ENCODE measurements at places on chromosomes 7 and 10. TPM values are rescaled to one million over a fixed set of nuclear protein-coding genes. Genes with fewer than 3 reads are reported as not detected.

- no peaks in the 10 kb centered on the region for H3K4me1 ChIP-seq
- peaks cover 30% of the 10 kb centered on the region for H3K36me3 ChIP-seq
- H3K4me3 ChIP-seq, result no peak overlapping the region
- no peaks in the 10 kb centered on the region for H3K27me3 ChIP-seq
- no peak for DNase-seq
Measured at GRCh38 chr10:5748394-5748803, 63.8 kb downstream of the TASOR2 start.

GRCh38 chr7:24905996-24906770 lies 73.8 kb downstream of the OSBPL3 start:
- no peaks in the 10 kb centered on the region for H3K36me3 ChIP-seq
- H3K4me1 ChIP-seq, result peaks cover 60% of the 10 kb centered on the region
- no peak overlapping the region for H3K27ac ChIP-seq
- no peak overlapping the region for H3K4me3 ChIP-seq

DNA sequence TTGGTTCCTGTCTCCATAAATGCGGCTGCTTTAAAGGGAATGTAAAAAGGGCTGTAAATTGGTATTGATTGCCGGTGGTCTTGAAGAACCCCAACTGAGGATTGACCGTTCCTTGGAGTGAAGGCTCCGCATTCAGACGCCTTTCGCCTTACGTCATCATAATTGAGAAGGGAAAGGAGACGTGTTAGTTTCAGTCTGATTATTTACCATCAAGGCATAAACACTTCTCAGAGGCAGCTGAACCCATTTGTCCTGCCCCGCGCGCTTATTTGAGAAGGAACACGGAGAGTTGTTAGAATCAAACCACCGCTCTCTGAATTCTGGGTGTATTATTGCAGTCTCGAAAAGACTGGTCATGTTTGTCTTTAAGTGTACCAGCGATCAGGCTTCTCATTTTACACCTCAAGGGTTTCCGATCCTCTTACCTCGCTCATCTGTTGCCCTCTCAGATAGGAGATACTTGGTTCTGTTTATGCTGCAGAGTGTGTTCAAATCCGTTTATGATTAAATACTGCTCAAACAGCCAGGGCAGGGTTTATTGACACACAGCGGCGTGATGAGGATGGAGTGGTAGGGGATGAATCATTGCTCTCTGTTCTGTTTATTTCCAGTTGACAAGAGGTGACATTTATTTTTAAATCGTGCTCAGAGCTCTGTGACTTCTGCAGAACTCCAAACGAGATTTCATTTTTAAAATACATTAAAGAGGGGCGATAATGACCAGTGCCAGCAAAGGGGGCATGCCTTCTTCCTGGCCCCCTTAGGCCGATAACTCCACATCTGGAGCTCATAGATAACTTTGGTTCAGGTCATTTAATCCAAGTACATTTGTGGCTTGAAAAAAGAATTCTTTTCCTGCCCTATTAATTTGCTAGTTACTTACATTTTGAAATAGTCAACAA lies 30.4 kb downstream of the FOXK1 start:
- no peak for DNase-seq
- no peaks in the 10 kb centered on the region for H3K27me3 ChIP-seq
- H3K4me1 ChIP-seq, result peaks cover 8% of the 10 kb centered on the region
- H3K27ac ChIP-seq, result no peak overlapping the region

DNA sequence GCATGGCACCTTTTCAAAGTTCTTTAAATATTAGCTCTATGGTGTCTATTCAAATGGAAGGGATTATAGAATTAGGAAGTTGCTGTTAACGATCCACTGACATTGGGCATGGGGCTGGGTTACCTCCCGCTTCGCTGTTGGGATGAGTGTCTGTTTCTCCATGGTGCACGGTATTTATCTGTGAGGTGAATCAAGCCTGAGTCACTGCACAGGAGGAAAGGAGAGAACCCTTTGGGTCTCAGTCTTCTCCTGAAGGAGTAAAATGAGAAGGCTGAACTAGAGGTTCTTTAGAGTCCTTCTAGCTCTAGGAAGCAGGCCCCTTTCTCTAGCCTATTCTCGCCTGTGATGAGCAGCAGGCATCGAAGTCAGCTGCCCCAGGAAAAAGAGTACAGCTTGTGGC lies 7.3 kb downstream of the JCAD start:
- no peaks in the 10 kb centered on the region for H3K36me3 ChIP-seq
- peaks cover 21% of the 10 kb centered on the region for H3K4me1 ChIP-seq
- H3K27me3 ChIP-seq, result peaks cover 31% of the 10 kb centered on the region

DNA sequence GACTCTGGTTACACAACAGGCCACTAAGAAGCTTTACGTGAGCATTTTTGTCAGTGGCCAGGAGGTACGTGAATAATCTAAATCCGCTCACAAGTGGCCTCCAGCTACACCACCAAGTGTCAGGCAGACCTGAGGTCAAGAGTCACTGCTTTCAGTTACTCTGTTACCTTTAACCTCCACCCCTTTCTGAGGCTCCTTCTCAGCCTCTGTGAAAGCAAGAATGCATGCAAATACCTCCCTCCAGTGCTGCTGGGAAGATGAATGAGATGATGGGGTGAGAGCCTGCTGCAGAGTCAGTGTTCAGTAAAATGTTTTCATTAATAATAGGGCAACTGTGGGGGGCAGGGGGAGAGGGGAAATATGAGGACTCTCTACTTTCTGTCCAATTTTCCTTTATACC lies 11.2 kb downstream of the DDC start:
- no peaks in the 10 kb centered on the region for H3K4me1 ChIP-seq
- DNase-seq, result no peak
- no peaks in the 10 kb centered on the region for H3K36me3 ChIP-seq
- no peaks in the 10 kb centered on the region for H3K27me3 ChIP-seq

- no peak overlapping the region for H3K27ac ChIP-seq
- H3K4me1 ChIP-seq, result no peaks in the 10 kb centered on the region
- no peak for DNase-seq
- no peak overlapping the region for H3K4me3 ChIP-seq
Measured at GRCh38 chr10:51861051-51861450, 161.7 kb upstream of the CSTF2T start.

DNA sequence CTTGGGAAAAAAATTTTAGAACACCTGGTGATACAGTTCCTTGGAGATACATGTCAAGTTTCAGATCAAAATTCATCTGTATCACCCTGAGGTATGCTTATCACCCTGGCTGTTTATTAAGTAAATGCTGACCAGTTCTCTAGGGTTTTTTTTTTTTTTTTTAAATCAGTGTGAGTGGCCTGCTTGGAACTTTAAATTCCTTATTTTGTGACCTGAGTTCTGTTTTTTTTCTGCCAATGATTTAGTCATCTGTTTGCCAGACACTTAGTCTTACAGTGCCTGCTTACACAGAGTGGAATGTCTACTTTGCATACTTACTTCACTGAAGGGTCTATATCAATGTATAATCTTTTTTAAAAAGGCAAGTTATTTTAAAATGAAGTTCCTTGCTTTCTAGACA lies 1.8 kb downstream of the TSPAN13 start:
- H3K4me1 ChIP-seq, result no peaks in the 10 kb centered on the region
- H3K27ac ChIP-seq, result no peak overlapping the region
- DNase-seq, result no peak
- H3K4me3 ChIP-seq, result no peak overlapping the region

- H3K4me1 ChIP-seq, result no peaks in the 10 kb centered on the region
- H3K36me3 ChIP-seq, result no peaks in the 10 kb centered on the region
- H3K4me3 ChIP-seq, result no peak overlapping the region
- no peak for DNase-seq
Measured at GRCh38 chr7:27516421-27516820, 146.3 kb downstream of the HIBADH start.

- H3K4me3 ChIP-seq, result no peak overlapping the region
- H3K27ac ChIP-seq, result no peak overlapping the region
- H3K36me3 ChIP-seq, result no peaks in the 10 kb centered on the region
- H3K27me3 ChIP-seq, result no peaks in the 10 kb centered on the region
- no peaks in the 10 kb centered on the region for H3K4me1 ChIP-seq
Measured at GRCh38 chr7:154859747-154860620, 142.9 kb downstream of the PAXIP1 start.

The RPEL1 gene
- not detected for polyA plus RNA-seq

The CALHM3 gene
- polyA plus RNA-seq, result not detected

The GNG11 gene
- not detected for polyA plus RNA-seq

The TSPAN12 gene
- not detected for polyA plus RNA-seq

Measured in CD8-positive, alpha-beta memory T cell (primary cell).